Activated naive CD4-positive, alpha-beta T cell treated with anti-CD3 and anti-CD28 coated beads, Interleukin-2, amount 50 U/mL, for 16 hours (primary cell): ENCODE measurements at places on chromosomes 16 and 17.

GRCh38 chr16:11034481-11034931 lies 90.1 kb downstream of the CLEC16A start:
- no peak for DNase-seq

DNA sequence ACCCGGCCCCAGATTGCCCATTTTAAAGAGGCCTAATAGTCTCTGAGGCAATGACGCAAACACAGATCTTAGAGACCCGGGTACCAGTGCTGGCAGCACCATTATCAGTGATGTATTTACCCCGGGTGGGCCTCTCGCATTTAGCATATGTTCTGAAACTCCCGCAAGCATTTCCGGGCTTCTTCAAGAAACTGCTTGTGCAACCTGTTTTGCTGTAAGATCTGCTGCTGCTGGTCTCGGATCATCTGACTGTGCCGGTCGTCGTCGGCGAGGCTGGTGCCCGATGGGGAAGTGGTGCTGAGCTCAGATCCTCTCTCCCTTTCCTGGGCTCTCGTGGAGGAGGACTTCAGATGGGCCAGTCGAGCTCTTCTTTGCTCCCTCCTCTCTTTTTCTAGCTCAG lies 12.5 kb downstream of the CEP295NL start:
- DNase-seq: peak; percentile 46

- DNase-seq: peak; percentile 61
These were observed 516 bp downstream of the CPNE2 start for GRCh38 chr16:57092786-57093411.

- no peak for DNase-seq
These were observed 74.8 kb downstream of the RAB11FIP4 start for GRCh38 chr17:31466096-31466760.

DNA sequence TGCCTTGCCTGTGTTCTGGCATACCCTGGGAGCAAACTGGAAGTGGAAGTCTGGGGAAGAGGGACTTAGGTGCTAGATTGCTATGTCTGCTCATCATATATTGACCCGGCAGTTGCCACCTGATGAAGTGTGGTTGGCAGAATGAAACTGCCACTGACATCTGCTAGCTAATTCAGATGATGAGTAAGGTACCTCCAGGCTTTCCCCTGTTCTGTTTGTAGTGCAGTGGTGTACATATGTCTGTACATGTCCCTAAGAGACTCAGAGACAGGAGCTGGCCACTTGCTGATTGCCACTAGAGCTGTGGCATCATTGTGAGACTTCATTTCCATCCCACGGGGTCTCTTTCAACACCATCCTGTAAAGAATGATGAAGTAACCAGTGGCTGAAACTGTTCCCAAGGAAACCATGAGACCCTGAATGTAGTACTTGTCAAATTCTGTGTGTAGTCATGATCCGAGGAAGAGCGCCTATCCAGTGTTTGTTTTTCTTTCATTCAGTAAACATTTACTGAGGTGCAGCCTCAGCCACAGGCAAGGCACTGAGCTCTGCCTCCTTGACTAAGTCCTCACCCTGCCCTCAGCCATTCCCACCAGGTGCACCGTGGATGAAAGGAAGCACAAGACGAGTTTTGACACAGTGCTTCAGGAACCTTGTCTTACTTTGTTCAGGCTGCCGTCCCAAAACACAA lies 13.2 kb downstream of the CLUAP1 start:
- DNase-seq: no peak

DNA sequence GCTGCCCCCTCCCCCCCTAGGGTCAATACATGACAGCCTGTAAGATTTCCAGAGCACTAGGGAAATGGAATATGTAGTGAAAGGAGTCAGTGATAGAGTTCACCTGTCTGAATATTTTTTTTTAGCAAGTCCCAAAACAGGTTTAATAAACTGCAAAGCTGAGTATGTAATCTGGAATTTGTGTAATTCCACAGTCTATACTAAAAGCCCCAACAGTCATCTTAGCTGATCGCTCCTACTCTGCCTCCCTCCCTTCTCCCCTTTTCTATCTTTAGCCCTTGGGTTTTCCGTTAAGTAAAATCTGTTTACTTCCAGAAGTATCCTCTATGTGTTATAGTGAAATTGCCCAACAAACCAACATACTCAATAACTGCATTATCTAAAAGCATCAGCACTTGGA lies 3.5 kb downstream of the CDH13 start:
- no peak for DNase-seq
